ENCODE measurements at places on chromosomes 3 and 15. TPM values are rescaled to one million over a fixed set of nuclear protein-coding genes. Genes with fewer than 3 reads are reported as not detected.
A peak's percentile ranks its signal among the peaks of the same experiment; 100 is the strongest.

DNAH12 gene
- 0.10 TPM for total RNA-seq

ANKRD34C gene
- 0.42 TPM for total RNA-seq

- H3K27ac ChIP-seq, result no peak overlapping the region
- H3K4me1 ChIP-seq, result no peaks in the 10 kb centered on the region
- H3K4me3 ChIP-seq, result no peak overlapping the region
- DNase-seq, result no peak
- no peaks in the 10 kb centered on the region for H3K36me3 ChIP-seq
Observed at GRCh38 chr15:60871152-60871551, 357.9 kb downstream of the RORA start.

- H3K4me3 ChIP-seq, result no peak overlapping the region
- DNase-seq, result no peak
- no peaks in the 10 kb centered on the region for H3K4me1 ChIP-seq
- no peak overlapping the region for H3K27ac ChIP-seq
- H3K27me3 ChIP-seq, result no peaks in the 10 kb centered on the region
Observed at GRCh38 chr3:190261015-190261414, 61.2 kb downstream of the CLDN1 start.

DNA sequence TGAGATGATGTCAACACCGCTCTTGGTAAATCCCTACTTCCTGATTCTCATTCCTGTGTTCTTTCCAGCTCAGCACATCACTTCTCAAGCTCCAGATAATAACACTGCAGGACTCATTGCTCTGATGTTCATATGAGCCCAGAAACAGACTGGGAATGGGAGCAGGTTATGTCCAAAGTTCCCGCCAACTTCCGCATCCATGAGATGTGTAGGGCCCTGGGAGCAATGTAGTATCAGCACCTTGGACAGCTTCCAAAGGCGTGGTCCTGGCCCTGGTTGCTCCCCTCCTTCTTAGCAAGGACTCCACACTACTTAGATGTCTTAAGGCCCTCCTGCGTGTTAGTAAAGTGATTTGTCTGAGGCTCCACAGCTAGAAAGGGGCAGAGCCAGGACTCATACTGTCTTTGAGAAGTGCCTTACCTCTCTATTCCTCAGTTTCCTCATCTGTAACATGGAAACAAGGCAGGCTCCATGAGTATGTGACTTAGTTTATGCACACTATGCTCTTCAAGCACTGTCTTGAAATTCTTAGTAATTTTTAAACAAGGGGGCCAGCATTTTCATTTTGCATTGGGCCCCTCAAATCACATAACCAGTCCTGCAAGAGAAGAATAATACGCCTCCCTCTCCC lies 27.9 kb upstream of the SLC6A1 start:
- DNase-seq, result no peak
- H3K4me3 ChIP-seq, result no peak overlapping the region
- no peaks in the 10 kb centered on the region for H3K4me1 ChIP-seq
- no peaks in the 10 kb centered on the region for H3K27me3 ChIP-seq
- no peaks in the 10 kb centered on the region for H3K36me3 ChIP-seq
- no peak overlapping the region for H3K27ac ChIP-seq

DNA sequence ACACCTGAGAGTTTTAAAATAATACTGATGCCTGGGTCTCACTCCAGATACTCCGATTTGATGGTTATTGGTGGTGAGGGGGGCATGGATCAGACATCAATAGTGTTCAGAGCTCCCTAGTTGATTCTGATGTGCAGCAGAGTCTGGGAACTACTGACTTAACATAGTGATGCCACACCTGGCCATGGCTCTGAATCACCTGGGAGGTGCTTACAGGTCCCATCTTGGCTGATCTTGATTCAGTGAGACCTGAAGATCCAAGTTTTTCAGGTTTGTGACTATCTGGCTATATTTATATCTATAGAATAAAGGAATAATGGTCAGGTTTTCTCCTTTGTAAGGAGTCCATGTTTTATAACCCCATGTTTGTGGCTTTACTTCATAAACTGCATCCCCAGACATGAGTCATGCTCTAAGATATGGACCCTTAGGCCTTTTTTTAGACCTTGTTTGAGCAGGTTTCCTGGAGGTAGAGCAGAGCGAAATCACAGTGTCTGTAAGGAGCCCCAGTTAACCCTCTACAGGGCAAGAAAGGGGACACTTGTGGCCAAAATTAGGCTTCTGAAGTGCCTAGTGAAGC lies 101.4 kb downstream of the LARS2 start:
- H3K27ac ChIP-seq, result no peak overlapping the region
- H3K4me1 ChIP-seq, result no peaks in the 10 kb centered on the region
- peaks cover 4% of the 10 kb centered on the region for H3K36me3 ChIP-seq
- DNase-seq, result no peak

DNA sequence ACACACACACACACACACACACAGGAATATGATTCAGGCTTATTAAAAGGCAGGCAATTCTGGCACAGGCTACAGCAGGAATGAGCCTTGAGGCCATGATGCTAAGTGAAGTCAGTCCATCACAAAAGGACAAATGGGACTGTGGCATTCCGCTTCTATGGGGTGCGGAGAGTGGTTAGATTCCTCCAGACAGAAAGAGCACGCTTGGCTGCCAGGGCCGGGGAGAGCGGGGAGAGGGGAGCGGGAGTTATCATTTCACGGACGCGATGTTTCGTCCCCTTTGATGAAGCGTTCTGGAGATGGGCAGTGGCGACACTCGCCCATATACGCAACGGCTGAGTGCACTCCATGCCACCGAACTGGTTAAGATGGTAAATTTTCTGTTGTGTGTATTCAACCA lies 58.5 kb upstream of the FAM174B start:
- no peak for DNase-seq
- H3K4me1 ChIP-seq, result no peaks in the 10 kb centered on the region

GRCh38 chr15:57953874-57954273 lies 111.6 kb downstream of the ALDH1A2 start:
- no peaks in the 10 kb centered on the region for H3K4me1 ChIP-seq
- H3K36me3 ChIP-seq, result no peaks in the 10 kb centered on the region
- H3K4me3 ChIP-seq, result no peak overlapping the region

GRCh38 chr3:156681002-156681401 lies 6.6 kb downstream of the TIPARP start:
- no peak for DNase-seq
- no peaks in the 10 kb centered on the region for H3K27me3 ChIP-seq
- H3K4me1 ChIP-seq, result peaks cover 6% of the 10 kb centered on the region
- no peak overlapping the region for H3K27ac ChIP-seq

DNA sequence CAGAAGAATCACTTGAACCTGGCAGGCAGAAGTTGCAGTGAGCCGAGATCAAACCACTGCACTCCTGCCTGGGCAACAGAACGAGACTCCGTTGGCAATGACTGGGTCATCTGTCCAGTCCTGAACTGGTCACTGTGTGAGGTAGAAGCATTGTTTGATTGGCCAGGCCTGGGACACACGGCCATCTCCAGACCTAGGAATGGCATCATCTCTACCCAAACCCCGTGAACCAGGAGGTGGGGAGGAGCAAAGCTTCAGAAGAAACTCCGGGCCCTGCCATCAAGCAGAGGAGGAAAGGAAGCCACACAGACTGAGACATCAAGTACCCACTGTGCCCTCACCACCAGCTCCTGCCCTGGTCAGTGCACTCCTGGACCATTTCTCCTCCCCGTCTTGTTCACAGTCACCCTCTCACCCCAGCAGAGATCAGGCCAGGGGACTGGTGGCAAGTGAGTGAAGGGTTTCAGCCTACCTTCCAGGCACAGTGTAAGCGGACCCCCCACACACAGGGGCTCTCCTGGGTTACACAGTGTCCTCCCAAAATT lies 31.6 kb downstream of the GOLGA6L2 start:
- H3K27me3 ChIP-seq, result no peaks in the 10 kb centered on the region
- H3K4me1 ChIP-seq, result no peaks in the 10 kb centered on the region
- H3K4me3 ChIP-seq, result no peak overlapping the region
- no peak overlapping the region for H3K27ac ChIP-seq

GRCh38 chr3:190345878-190346277 lies 23.6 kb upstream of the CLDN1 start:
- H3K27me3 ChIP-seq, result no peaks in the 10 kb centered on the region
- DNase-seq, result no peak
- H3K4me1 ChIP-seq, result no peaks in the 10 kb centered on the region
- H3K36me3 ChIP-seq, result no peaks in the 10 kb centered on the region

GRCh38 chr15:25862472-25863110 lies 536 bp downstream of the ATP10A start:
- H3K4me1 ChIP-seq, result no peaks in the 10 kb centered on the region
- H3K36me3 ChIP-seq, result no peaks in the 10 kb centered on the region
- H3K27ac ChIP-seq, result peak overlapping the region; percentile 77
- H3K27me3 ChIP-seq, result no peaks in the 10 kb centered on the region
- H3K4me3 ChIP-seq, result peak overlapping the region; percentile 64

DNA sequence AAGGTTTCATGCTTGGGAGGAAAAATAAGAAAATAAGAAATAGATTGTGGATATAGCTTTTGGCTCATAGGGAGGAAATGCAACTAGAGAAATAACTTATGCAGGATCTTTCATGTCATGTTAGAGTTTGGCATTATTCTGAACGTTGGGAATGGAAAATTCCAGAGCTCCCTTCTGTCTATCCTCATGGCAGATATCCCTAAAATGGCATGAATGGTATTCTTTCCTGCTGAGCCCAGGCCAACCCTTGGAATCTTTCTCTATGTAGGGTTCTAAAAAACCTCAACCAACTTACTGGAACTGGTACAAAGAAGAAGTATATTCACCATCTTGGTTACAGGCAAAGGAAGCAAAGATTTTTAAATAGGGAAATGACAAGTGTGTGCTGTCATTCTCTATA lies 212.5 kb downstream of the CHST2 start:
- H3K4me1 ChIP-seq, result no peaks in the 10 kb centered on the region
- DNase-seq, result no peak
- H3K27me3 ChIP-seq, result no peaks in the 10 kb centered on the region
- no peak overlapping the region for H3K4me3 ChIP-seq
- H3K36me3 ChIP-seq, result no peaks in the 10 kb centered on the region

GRCh38 chr3:196775938-196776337 lies 36.3 kb downstream of the PAK2 start:
- H3K27me3 ChIP-seq, result no peaks in the 10 kb centered on the region
- no peak overlapping the region for H3K4me3 ChIP-seq
- H3K4me1 ChIP-seq, result no peaks in the 10 kb centered on the region
- H3K36me3 ChIP-seq, result no peaks in the 10 kb centered on the region
- no peak for DNase-seq
- H3K27ac ChIP-seq, result no peak overlapping the region

DNA sequence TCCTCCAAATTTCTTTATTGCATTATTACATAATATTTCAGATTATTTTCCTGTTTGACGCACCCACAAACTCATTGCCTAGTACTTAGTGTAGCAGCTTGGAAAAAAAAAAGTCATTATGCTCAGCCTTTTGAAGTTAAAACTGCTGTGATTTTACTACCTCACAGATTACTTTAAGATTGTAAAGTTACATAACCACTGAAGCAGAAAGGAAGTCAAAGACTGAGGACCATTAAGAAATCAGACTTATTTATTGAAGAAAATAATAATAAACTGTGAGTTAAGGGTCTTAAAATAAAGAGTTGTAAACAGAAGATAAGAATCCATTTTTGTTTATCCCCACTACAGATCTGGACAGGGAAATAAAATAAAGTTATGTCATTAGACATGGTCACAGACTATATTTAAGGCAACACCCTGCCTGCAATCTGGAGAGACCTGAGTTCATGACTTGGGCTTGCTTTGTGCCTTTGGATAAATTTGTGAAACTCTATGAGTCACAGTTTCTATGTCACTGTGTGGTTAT lies 212.1 kb upstream of the ROBO2 start:
- H3K4me1 ChIP-seq, result no peaks in the 10 kb centered on the region
- DNase-seq, result no peak
- H3K27me3 ChIP-seq, result no peaks in the 10 kb centered on the region
- H3K4me3 ChIP-seq, result no peak overlapping the region
- no peaks in the 10 kb centered on the region for H3K36me3 ChIP-seq

DNA sequence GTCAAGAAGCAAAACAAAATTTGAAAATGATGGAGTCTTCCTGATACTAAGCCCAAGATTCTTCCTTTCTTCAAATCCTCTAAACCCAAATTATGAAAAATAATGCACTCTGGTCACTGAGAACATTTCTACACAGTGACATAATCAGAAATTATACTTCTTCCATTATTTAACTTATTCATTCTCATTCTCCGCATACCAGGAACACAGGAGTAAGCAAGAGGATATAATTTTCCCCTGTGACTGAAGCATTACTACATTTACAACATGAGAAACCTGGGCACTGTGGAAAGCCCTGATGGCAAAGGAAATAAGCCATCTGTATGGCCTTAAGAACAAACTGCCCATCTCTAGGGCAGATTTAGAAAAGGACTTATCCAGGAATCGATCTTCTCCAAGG lies 47.0 kb downstream of the EXD1 start:
- no peak for DNase-seq
- no peaks in the 10 kb centered on the region for H3K4me1 ChIP-seq
- no peak overlapping the region for H3K27ac ChIP-seq
- no peaks in the 10 kb centered on the region for H3K27me3 ChIP-seq
- no peaks in the 10 kb centered on the region for H3K36me3 ChIP-seq
- no peak overlapping the region for H3K4me3 ChIP-seq

- no peaks in the 10 kb centered on the region for H3K36me3 ChIP-seq
- H3K27ac ChIP-seq, result no peak overlapping the region
- no peaks in the 10 kb centered on the region for H3K27me3 ChIP-seq
- H3K4me3 ChIP-seq, result peak overlapping the region; percentile 97
- H3K4me1 ChIP-seq, result no peaks in the 10 kb centered on the region
- no peak for DNase-seq
Observed at GRCh38 chr15:45186771-45187577, 792 bp downstream of the SHF start.

All from aorta (tissue), 5 donors.